ENCODE measurements at places on chromosomes 1 and 21.

- no peak for DNase-seq
Observed at GRCh38 chr1:119353836-119354235, 14.7 kb upstream of the HAO2 start.

- DNase-seq, result no peak
Observed at GRCh38 chr1:50139339-50140181, 30.8 kb downstream of the ELAVL4 start.

DNA sequence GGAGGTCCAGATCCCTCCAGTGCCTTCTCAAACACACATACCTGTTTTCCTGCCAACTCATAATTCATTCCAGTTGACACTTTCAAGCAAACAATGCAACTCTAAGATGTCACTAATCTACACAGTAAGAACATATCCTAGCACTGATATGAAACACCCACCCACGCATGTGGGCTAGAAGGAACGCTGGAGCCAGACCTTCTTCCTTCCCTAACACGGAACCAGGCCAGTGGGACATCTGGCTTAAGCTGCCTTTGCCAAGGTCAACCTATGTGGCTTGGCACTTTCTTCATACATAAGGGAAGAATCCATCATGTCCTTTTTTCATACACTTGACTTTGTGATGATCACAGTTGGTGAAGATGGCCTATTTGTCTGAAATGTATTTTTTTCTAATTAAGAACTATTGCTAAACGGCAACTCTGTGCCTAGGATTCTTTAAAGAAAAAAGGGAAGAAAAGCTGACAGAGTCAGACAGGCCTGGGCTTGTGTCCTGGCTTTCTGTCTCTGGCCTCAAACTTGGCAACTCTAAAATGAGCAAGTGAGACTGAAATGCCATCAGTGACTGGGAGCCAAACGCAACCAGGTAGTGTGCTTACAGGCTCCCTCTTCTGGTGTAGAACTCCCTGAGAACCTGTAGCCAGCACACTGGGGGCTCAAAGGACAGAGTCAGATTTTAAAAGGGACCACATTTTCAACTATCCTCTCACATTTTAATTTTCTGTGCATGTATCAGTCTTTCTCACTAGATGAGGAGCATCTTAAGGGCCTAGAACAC, 92.6 kb upstream of the BEND5 start:
- no peak for DNase-seq

GRCh38 chr1:10200620-10201019, 9.8 kb upstream of the KIF1B start:
- no peak for DNase-seq

DNA sequence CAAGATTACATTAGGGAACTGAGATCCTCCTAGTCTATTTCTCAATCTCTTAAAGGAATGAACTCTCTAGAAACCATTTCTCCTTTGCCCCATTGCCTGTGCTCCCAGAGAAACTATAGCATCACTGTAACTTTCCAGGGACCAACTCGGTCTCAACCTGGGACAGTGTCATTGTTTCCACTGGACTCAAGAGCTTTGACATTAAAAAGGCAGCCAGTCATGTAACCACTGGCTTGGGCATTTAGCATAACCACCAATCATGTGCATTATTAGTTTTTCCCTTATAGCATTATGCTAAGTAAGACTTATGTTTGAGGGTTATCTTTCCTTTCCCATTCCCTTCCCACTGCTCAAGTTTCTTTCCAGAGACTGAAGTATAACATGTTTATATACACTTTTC, 18.2 kb downstream of the TEX38 start:
- DNase-seq, result no peak

GRCh38 chr1:58358346-58358745, 188.2 kb downstream of the OMA1 start:
- DNase-seq, result no peak

GRCh38 chr1:172954476-172955150, 96.1 kb downstream of the TNFSF18 start:
- DNase-seq, result no peak

DNA sequence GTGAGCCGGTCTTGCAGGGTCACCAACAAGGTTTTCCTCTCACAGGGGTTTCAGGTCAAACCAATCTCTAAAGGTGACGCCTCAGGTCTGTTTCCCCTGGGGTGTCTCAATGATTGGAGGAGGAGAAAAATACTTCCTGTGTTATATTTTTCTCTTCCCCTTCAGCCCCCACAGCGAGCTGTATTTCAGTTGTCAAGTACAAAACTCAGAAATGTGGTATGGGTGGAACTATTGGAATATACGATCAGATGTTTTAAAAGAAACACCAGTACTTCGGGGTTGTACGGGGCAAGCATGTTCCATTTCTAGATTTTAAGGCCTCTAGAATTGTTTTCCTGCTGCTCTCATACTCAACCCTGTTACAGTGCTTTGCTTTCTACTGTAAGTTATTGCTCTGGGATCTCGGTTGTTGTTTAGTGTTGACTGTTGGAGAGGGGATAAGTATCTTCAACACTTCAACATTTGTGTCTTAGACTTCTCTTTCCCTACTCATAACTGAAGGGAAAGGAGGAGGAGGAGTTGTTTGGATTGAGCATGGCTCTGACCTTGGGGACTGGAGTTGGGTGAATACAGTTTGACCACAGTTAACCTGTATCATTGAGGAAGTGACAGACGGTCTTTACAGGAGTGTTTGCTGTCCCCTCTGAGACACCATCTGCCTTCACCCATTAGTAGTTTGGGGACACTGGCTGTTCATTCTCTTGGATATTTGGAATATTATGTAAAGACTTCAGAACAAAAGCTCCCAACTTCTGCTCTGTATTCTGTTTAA, 2.0 kb downstream of the MAPKAPK2 start:
- no peak for DNase-seq
